NCI-H2081 (cell line): ENCODE measurements at places on chromosomes 3 and 15.

DNA sequence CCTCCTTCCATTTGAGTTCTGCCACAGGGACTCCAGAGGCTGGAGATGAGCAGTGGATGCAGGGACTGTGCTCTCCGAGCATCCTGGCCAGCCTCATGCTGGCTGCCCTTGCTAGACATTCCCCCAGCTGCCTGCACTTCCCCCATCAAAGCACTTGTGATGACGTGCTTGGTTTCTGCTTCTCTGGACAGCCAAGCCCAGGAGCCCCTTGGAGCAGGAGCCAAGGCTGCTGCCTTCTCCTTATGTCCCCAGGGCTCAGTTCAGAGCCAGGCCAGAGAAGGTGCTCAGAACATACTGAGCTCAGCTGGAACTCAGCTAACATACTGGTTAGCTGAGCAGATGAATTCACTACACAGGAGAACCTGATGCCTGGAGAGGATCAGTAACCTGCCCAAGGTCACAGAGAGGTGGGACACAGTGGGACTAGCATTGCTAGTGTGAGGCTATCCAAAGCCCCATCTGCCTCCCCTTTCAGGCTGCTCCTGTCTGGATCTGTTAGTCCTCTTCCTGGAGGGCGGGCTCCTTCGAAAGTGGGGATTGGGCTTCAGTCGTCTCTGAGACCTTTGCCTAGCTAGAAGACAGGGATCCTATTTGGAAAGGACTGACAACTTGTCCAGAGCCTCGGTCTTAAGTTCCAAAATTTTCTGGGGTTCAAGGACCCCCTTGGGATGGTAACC is 4.3 kb downstream of the PCBP4 start:
- DNase-seq, result no peak

GRCh38 chr15:72970933-72971760 is 81.1 kb upstream of the NEO1 start:
- no peak for DNase-seq

GRCh38 chr15:58227706-58228543 is 89.7 kb downstream of the AQP9 start:
- peak; percentile 68 for DNase-seq

DNA sequence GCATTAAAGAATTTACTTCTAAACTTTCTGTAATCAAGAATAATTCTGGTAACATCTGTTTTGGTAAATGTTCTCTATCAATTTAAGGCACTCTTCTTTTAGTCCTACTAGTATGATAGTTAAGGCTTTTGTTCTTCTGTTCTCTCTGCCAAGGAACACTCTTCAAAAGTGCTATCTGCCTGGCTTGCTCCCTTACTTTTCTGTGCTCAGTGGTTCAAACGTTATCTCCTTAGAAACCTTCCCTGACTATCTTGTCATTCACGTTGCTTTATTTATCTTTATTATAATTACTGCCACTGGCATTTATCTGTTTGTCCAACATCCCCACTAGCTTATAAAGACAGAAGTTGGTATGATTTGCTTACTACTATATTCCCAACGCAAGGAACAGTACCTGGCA is 59.2 kb downstream of the RFX7 start:
- no peak for DNase-seq

GRCh38 chr15:99366013-99366412 is 114.7 kb downstream of the LRRC28 start:
- DNase-seq, result no peak

DNA sequence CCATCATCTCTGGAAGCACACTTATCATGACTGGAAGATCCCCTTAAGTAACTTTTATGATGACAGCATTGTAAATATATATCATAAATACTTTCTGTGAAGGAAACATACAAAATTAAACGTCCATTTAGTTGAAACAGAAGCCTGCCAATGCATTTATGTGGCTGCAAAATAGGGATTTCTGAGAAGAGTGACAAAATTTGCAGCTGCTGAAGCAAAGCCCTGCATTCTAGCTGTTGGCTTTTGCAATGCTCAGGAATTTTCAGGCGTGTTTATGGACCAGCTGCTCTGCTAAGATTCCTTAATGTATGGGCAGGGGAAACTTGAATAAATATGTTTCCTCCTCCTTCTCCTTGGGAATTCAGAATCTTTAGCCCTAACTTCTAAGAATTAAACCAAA is 137.3 kb downstream of the CACNA2D3 start:
- no peak for DNase-seq

DNA sequence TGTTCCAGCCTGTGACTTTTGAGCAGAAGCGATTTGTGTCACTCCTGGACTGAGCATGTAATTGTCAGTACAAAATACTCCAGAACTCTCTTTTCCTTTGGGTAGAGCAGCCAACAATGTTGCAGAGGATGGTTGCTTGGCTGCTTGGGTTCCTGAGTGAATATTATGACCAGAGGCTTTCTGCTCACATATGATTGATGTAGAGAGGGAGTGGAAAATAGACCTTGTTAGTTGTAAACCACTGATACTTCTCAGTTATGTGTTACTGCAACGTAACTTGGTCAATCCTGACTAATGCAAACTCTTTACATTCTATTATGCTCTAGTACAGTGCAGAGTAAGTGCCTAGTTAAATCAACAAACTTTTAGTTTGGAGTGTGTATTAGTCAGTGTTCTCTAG is 322.6 kb upstream of the KCNH8 start:
- DNase-seq, result no peak

DNA sequence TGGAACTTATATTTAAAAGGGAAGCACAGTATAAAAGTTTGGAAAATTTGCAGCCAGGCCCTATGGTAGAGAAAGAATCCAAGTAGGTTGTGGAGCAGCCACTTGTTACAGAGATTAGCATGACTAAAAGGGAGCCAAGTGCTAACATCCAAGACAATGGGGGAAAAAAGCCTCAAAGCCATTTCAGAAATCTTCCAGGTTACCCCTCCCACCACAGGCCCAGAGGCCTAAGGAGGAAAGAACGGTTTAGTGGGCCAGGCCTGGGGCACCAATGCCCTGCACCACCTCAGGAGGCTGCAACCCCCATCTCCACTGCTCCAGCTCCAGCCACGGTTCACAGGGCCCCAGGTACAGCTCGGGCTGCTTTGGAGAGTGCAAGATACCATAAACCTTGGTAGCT is 69.9 kb downstream of the IGF2BP2 start:
- DNase-seq, result no peak

DNA sequence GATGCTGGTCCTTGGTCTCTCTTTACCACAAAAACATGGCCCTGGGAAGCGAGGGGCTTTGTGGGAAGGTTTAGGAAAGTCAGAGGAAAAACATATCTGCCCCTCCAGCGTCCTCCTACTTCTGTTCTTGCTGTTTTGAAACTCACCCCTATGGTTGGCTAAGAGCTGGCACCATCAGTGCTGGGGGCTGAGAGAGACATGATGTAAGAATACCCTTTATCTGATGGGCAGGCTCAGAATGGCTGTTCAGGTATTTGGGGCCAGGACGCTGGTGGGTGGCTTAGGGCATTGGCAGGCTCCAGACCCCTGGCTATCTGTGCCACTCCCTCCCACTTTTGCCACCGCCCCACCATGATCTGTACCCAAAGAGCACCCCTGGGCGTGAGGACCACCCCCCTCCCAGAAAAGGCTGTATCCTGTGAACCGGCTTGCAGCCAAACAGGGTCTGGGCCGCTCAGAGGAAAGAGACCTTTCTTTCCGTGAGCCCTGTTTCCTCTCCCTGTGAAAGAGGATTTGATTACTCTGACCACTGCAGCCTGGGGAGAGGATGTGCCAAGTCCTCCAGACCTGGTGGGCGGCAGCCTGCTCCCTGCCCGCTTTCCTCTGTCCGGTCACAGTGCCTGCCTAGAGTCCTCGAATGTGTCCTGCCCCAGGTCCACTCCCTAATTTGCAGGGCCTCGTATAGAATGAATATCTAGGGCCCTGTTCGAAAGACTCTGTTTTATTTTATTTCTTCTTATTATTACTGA is 61.3 kb upstream of the SLC6A6 start:
- no peak for DNase-seq

DNA sequence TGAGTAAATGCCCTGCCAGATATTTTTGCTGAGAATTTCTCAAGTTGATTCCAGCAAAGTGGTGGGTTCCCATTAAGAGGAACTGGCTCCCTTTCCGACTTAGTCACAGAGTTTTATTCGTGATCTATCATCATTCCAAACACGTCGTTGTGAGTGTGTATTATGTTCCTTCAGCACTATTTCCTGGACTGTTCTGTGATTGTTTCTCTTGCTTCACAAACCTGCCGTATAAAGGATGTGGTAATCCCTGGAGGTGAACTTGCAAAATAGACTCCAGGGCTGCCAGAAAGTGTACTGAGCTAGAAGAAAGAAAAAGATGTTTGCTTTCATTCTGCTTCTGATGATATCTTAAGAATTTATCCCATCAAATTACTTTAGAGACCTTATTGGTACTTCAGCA is 14.5 kb upstream of the CAPN3 start:
- DNase-seq, result no peak

DNA sequence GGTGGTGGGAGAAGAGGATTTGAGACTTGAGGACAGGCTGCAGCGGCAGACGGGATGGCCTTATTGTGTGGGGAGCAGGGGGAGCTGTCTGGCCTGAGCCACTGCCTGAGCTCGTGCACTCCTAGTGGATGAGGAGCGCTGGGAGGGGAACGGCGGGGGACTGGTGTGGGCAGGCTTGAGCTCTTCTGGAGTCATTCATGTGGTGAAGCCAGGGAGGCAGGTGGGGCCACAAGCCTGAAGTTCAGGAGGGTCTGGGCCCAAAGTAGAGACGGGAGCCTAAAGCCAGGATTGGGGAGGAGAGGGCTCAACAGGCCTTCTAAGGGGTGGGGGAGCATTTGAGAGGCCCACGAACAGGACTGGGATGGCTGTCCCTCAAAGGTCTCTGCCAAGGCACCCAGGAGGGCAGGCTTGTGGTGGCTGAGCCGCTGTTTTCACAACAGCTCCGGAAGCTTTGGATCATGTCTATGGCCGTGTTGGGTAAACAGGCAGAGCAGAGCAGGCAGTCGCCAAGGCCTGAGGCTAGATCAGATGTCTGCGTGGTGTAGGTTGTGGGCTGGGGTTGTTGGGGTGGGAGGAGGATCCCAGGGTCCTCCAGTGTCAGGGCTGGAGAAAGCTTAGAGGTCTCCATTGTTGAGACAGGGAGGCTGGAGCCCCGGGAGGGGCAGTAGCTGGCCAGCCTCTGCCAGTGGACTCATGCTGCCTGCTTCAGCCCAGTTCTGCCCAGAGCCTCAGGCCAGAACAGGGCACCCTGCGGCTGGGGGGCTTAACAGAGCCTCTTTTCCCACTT is 8.2 kb downstream of the PRKCD start:
- no peak for DNase-seq

DNA sequence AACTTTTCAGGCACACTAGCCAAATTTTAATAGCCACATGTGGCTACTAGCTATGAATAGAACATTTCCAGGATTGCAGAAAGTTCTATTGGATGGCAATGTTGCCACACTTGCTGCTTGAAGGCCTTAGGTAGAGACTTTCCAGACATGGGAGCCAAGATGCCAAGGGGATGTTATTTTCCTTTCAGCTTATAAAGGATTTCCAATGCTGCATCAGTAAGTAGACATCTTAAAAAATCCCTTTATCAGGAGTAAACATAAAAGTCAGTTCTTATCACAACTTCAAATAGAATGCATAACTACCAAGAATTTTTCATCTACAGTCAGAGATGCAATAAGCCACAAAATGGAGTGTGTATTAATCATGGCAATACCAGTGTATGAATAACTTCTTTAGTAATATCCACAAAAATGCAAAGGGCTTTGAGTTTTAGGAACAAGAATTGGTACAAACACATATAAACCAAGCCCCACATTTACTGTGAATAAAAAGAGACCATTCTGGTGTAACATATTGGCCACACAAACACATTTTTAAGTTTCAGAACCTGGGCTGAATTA is 457.1 kb upstream of the ADAMTS9 start:
- DNase-seq, result no peak

DNA sequence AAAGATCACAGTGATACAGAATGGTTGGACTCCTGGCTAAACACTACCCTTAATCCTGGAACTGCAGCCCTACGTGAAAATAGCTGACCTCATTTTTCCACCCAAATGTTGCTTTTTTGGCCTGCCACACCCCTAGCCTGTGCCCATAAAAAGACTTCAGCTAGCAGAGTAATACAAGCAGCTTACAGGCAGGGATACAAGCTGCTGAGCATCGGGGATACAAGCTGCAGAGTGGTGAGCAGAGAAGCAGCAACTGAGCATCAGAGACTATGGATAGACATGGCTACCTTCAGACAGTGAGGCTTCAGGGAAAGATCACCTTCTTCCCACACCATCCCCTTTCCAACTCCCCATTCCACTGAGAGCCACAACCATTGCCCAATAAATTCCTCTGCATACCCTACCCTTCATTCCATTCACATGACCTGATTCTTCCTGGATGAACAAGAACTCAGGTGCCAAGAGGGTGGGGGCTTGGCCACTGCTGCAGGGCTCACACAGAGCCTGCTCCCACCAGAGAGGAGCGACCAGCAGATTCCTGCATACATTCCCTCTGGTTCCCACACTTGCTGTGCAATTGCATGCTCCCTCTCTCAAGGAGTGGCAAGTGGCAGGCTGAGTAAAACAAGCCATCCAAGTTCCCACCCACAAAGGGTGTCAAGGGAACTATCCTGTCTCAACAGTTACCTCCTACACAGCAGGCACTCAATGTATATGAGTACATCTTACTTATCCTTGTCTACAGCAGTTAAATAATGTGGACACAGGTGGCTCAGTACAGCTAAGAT is 217.5 kb downstream of the ALCAM start:
- DNase-seq, result no peak

DNA sequence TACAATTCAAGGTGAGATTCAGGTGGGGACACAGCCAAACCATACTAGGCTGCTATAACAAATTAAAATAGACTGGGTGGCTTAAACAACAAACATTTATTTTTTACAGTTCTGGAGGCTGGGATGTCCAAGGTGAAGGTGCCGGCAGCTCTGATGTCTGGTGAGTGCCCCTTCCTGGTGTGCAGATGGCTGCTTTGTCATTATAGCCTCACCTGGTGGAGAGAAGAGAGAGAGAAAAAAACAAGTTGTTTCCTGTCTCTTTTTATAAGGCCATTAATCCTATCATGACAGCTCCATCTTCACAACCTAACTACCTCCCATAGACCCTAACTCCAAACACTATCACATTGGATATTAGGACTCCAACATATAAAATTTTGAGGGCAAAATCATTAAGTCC is 279.7 kb downstream of the ZIC1 start:
- no peak for DNase-seq

GRCh38 chr15:47184003-47184907 is 533.0 kb upstream of the SEMA6D start:
- peak; percentile 80 for DNase-seq

DNA sequence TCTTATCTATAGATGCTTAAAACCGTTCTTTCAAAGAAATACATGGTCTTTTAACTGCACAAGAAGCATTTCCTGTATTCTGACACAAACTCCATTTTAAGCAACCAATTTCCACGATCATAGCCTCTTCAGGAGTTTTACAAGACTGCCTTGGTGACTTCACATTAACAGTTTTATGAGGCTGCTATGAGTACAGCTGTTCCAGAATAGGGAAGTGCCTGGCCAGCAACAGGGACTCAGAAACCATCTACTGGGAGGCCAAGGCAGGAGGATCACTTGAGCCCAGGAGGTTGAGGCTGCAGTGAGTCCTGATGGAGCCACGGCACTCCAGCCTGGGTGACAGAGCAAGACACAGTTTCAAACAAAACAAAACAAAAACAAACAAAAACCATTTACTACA is 78.4 kb downstream of the B3GNT5 start:
- DNase-seq, result no peak
